ENCODE measurements at places on chromosomes 16 and 17.

DNA sequence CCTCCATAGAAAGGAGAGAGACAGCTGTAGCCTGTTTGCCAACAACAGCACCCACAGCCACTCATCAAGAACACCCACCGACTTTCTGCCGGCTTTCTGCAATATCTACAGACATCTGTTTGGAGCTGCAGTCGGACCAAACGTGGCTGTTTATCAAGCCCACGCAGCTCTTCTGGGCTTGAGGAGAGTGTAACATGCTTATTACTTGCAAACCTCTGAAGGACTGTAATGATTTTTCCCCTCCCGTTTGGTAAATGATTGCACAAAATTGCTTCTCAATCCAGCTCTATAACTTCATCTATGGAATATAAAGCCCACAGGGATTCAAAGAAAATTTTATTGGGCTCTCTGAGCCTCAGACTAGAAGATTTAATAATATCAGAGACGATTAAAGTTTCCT, 100.5 kb downstream of the VAT1L start:
- DNase-seq: no peak

- no peak for DNase-seq
Observed at GRCh38 chr16:79714440-79714839, 113.9 kb upstream of the MAF start.

DNA sequence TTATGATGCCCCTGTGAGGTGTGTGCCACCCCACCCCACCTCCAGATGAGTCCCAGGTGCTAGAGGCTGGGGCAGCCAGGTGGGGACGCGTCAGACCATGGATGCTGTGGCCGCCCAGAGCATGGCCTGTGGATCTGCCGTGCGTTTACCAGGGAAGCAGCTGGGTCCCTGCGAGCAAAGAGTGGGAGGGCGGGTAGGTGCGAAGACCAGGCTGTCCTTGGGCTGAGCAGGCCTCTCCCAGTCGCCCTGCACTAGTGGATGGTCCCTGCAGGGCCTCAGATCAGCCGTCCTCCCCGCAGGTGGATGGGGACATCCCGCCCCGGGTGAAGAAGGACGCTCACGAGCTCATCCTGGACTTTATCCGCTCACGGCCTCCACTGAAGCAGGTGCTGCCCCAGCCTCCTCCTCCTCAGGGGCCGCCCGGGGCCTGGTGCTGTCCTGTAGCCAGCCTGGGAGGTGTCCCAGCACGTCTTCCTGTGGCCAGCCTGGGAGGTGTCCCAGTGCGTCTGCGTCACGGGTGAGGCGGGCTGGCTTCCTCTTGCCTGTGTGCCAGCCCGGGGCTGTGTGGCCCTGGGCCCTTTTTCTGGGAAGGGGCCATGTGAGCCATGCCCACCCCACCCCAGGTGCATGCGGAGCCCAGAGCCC, 18.0 kb upstream of the TCF25 start:
- no peak for DNase-seq

GRCh38 chr17:40515491-40516041, 14.1 kb upstream of the TNS4 start:
- DNase-seq: no peak

GRCh38 chr17:39903158-39903884, 15.1 kb downstream of the GSDMB start:
- no peak for DNase-seq

GRCh38 chr16:27174007-27174406, 29.3 kb upstream of the KDM8 start:
- DNase-seq: no peak

- DNase-seq: no peak
Observed at GRCh38 chr17:82436601-82437324, 13.8 kb downstream of the CYBC1 start.

GRCh38 chr16:16014329-16015224, 65.2 kb downstream of the ABCC1 start:
- DNase-seq: no peak

DNA sequence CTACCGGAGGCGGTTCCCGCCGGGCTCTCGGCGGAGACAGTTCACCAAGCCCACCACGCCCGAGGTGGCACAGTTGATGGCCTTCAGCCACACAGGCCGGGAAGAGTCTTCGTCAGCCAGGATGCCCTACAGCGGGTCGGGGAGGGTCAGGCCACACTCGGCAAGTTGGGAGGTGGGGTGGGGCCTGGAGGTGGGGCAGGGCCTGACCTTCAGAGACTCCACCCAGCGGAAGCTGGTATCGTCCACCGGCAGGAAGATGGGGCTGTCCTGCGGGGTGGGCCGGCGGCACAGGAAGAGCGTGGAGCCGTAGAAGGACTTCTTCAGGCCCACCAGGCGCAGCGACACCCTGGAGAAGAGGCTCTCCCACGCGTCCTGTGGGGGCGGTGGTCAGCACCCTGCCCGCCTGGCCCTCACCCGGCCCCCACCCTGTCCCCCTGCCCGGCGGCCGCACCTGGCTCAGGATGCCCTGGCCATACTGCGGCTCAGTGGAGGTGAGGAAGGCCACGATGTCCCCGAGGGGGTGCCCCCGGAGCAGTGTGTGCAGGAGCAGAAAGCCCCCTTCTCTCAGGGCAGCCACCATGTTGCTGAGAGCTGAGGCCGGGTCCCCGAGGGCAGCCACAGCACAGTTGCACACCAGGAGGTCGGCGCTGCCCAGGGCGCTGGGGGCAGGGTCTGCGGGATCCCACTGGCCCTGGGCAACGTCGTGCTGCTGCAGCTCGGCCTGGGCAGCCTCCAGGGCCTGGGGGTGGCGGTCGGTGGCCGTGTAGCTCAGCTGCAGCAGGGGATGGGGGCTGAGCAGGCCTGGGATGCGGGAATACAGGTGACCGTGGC, 12.8 kb downstream of the FASN start:
- no peak for DNase-seq
